GM04503 (cell line): ENCODE measurements at places on chromosomes 3 and 15.

GRCh38 chr3:48472923-48473616 is 26.5 kb downstream of the ATRIP start:
- peak; percentile 59 for DNase-seq

- DNase-seq: no peak
These were observed 26.8 kb downstream of the RHCG start for GRCh38 chr15:89469426-89470096.

DNA sequence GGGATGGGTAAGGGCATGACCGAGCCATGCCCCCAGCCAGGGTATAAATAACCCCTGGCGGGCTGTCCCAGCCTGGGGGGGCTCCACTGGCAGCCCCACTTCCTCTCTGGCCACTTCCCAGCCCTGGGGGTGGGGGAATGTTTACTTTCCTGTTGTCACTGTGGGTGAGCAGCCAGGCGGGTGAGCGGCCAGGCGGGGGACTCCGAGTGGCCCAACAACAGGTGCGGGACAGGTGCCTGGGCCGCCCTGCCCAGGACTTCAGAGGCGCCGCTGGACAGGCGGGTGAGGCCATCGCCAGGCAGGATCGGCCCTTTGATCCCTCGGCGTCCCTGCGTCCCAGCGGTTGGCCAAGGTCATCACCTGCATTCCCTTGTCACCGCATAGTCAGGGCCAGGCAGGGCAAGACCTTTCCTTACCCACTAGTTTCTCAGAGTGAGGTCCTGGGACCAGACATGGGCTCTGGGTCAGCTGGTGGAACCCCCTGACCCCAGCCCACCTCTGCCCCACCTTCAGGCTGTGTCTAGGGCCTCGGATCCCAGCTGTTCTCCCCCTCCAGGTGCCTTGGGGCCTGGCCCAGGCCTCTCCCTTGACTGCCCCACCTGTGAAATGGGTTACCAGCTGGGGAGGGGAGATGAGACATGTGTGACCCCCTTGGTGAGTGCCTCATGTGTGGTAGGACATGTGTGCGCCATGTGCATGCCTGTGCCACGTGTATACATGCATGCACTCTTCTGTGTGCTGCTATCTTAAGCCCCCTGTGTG is 16.6 kb downstream of the SEMA3F start:
- DNase-seq: no peak

DNA sequence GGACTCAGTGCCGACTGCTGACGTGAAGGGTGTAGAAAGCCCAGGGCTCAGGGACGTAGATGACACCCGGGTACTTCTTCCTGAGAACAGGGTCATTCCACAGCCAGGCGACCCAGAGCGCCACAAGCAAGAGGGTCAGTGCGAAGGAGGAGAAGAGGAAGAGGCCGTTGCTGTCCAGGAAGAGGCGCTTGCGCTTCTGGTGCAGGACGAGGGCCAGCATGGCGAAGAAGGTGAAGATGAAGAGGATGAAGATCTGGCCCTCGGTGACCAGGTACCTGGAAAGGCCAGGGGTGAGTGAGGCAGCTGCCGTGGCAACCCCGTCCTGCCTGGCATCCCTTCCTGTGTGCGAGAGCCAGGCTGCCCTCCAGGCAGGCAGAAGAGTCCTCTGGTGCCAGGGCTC is 3.0 kb upstream of the CALML4 start:
- no peak for DNase-seq

DNA sequence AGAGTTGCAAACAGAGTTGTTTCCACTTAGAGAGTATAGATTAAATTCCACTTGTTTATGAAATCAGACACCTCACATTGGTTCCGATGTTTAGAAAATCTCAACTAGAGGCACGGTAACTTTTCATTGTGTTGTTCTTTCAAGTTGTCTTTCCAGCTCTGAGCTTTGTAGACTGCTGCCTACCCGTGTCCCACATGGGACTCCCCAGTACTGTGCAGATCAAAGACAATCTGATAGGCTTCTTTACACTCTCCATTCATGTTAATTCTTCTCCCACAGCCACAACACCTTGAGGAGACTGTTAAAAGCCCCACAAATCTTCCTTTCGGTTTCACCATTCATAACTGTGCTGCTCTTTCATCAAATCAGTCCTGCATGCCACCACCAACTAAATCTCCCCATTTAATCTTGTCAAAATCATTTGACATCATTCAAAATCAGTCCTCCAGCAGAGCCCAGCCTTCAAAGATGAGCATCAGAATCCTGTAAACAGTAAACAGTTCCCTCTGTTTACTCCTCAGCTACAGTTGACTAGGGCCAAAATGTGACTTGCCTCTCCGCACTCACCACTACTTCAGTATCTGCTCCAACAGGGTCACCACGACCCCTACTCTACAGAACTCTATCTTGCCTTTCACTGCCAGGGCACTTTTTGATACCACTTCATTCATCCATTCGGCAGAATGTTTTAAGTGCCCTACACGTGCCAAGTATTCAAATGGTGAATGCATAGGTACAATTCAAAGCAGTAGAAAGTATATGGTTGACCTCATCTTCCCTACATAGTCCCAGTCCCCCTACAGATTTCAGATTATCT is 8.3 kb downstream of the ANXA2 start:
- DNase-seq: no peak
